Esophagus squamous epithelium (tissue), 5 donors: ENCODE measurements at places on chromosomes 16 and 17. TPM values are rescaled to one million over a fixed set of nuclear protein-coding genes. Genes with fewer than 3 reads are reported as not detected.

Gene SDR42E1
- 14.9 TPM for total RNA-seq

GRCh38 chr17:16100737-16101400 lies 101.2 kb downstream of the TTC19 start:
- no peak for DNase-seq

Gene CCDC144A
- 0.26 TPM for total RNA-seq

GRCh38 chr16:680625-680945 lies 375 bp downstream of the STUB1 start:
- no peak for DNase-seq

Gene VAMP2
- 10.1 TPM for total RNA-seq

DNA sequence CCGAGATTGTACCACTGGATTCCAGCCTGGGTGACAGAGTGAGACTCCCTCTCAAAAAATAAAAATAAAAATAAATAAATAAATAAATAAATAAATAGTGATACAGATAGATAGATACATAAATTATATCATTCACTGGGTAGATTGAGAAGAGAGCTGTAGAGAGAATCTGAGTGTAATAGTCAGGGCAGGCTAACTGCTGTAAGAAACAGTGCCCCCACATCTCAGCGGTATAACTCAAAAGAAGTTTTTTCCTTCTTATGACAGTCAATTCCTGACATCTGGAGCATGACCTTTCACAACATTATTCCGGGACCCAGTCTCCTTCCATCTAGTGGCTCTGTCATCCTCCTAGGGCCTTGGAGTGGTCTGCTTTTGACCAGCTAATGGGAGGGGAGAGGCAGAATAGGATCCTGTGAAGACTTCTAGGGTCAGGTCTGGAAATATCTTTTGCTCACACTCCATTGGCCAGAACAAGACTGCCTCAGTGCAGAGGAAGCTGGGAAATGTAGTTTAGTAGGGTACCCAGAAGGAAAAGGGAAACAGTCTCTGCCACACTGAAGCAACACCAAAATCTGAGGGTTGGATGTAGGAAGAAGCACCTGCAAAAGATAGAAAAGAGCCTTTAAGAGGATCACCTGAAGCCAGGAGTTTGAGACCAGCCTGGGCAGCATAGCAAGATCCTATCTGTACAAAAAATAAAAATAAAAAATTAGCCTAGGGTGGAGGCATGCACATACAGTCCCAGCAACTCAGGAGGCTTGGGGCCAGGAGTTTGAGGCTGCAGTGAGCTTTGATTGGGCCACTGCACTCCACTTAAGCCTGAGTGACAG lies 3.0 kb upstream of the QPRT start:
- DNase-seq, result no peak

GRCh38 chr16:81447383-81448101 lies 2.9 kb downstream of the CMIP start:
- no peak for DNase-seq

DNA sequence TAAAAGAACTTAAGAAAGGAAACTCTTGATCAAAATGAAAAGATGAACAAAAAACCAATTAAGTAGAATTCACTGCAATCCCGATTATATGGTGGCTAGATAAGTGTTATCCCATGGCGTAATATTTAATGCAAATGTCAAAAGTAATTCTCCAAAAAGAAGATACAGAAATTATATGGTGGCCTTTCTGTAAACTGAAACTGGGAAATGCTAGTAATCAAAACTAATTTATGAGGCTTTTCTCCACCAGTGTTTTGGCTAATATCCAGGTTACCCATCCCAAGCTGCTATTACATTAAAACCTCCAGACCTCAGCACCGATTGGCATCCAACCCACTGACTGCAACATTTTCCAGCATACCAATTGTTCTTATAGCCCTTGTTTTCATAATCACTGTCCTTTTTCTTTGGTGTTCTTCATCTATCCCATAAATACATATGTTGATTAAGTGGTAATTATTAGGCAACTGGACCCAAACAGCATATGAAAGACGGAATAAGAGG lies 77.2 kb upstream of the TNRC6A start:
- no peak for DNase-seq

- no peak for DNase-seq
These were observed 132.7 kb upstream of the HSBP1 start for GRCh38 chr16:83674931-83675535.

Gene CDH1
- total RNA-seq, result 194 TPM

DNA sequence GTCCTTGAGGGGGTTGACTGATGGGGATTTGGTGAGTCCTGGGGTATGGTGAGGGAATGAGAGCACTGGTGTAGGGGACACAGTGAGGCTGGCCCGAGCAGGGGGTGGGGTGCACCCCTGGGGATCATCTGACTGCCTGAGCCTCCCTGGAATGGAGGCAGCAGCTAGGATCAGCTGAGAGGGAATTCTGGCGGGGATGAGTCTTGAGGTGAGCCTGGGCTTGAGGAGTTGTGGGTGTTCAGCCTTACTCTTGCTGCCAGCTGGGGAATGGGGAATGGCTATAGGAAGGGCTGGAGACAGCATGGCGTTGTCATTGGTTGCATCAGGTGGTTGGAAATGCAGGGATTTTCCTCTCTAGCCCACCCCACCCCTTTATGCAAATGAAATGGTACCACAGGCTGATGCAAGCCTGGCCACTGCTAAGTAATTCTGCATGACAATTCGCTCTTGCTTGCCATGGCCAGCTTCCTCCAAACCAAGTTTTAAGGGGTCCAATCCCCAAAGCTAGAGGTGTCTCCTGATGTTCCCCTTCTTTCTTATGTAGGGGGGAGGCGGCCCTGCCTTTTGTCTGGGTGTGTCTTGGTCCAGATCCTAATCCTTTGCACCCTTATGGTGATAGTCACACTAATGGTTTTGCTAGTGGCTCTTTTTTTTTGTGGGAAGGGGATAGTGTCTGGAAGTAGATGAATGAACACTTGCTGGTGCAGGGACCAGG lies 7.5 kb downstream of the NFE2L1 start:
- DNase-seq, result no peak

DNA sequence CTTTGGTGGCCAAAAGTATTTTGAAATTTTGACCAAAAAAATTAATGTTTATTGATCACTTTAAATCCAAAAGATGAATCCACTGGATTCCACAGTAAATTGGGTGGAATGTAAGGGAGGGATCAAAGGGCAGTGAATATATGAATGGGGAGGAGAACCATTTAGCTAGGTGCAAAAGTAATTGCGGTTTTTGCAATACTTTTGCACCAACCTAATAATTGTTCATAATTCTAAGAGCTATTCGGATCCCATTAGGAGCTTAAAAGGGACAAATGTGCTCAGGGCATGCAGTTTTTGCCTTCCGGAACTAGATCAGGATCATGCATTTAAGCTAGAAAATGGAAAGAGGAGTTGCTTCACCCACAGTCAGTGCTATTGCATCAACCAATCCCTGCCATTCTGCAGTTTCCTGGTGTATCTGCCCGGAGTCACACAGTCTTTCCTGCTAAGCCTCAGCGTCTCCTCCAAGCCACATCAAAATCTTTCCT lies at the start of gene LPO:
LPO (plus strand) TSS at position 438 of the 488 bp plus-strand sequence. CDS start 4,396 bp downstream, outside the sequence.
- no peak for DNase-seq

Gene FBXO39
- 1.3 TPM for total RNA-seq

Gene ATP2A3
- 2.7 TPM for total RNA-seq

Gene CFAP52
- total RNA-seq, result not detected

Gene TBC1D26
- not detected for total RNA-seq

Gene SLC47A2
- total RNA-seq, result not detected

GRCh38 chr17:55450232-55450825 lies 28.7 kb upstream of the MMD start:
- DNase-seq, result no peak

- DNase-seq, result no peak
These were observed 14.1 kb downstream of the PEMT start for GRCh38 chr17:17577373-17577772.

GRCh38 chr17:77423589-77424451 lies 283.1 kb downstream of the SEC14L1 start:
- DNase-seq, result no peak

Gene FLII
- total RNA-seq, result 190 TPM

GRCh38 chr17:38326996-38327792 lies 16.6 kb downstream of the GPR179 start:
- no peak for DNase-seq

Gene PRKCB
- 0.57 TPM for total RNA-seq

GRCh38 chr17:49090878-49091594 lies 41.5 kb upstream of the B4GALNT2 start:
- no peak for DNase-seq

GRCh38 chr17:28086519-28086918 lies 44.0 kb downstream of the NLK start:
- DNase-seq, result no peak

DNA sequence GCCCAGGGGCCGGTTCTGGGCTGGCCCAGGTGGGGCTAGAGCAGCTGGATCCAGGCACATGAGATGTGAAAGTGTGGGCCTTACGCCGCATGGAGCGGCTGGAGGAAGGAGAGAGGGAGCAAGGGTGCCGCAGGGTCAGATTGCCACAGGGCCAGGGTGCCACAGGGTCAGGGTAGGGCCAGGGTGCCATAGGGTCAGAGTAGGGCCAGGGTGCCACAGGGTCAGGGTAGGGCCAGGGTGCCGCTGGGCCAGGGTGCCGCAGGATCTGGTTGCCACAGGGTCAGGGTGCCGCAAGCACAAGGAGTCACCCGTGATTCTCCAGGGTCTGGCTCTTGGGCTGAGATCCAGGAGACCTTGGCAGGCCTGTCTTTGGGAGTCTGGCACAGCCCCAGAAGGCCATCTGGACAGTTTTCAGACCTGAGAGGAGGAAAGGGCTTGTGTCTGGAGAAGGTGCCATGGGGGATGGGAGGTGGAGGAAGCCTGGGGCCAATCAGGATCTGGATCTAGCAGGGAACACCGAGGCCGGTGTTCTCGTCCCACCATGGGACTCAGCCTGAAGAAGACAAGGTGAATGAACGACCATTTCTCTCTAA lies 13.1 kb upstream of the LASP1NB start:
- no peak for DNase-seq

Gene GPRC5B
- total RNA-seq, result 12.5 TPM

- no peak for DNase-seq
These were observed 80.0 kb downstream of the IRF8 start for GRCh38 chr16:85978976-85979375.

Gene ATP1B2
- not detected for total RNA-seq

DNA sequence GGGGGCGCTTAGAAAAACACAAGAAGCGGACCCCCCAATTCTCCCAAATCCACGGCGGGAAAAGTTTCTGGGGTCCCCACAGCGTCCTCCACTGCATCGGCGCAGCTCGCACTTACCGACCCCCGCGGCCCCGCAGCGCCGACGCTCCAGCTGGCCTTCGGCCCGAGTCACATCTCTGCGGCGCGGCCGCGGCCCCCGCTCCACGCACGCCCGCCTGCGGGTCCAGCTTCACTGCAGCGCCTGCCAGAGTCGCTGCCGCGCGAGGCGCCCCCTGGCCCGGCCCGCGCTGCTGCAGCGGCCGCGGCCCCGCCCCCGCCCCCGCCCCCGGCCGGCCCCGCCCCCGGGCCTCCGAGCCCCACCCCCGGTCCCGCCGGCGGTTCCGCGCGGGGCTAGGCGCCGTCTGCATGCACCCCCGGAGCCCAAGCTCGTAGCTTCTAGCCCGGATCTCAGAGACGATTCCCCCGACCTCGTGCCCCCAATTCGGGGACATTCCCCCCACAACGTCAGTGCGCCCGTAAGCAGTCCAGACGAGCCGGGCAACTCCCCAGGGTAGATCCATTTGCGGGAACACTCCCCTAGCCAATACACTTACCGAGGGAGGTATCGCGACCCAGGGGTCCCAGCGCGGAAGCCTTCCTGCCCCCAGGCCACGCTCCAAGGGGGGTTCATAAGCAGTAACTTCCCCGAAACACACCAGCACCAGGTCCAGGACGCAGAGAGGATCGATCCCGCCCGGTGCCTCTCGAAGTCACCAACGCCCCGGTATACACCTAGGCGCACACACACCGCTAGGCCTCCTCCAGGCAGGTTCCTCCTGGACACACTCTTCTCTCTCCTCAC lies at the start of gene GPRC5B:
GPRC5B (minus strand) TSS at position 238 of the 840 bp plus-strand sequence. CDS start 12,003 bp downstream, outside the sequence.
- no peak for DNase-seq

Gene C16orf54
- total RNA-seq, result 3.4 TPM
